ENCODE measurements at places on chromosomes 2 and 18. TPM values are rescaled to one million over a fixed set of nuclear protein-coding genes. Genes with fewer than 3 reads are reported as not detected.

The PRKAG3 gene
- total RNA-seq, result not detected

The BMP10 gene
- not detected for total RNA-seq

DNA sequence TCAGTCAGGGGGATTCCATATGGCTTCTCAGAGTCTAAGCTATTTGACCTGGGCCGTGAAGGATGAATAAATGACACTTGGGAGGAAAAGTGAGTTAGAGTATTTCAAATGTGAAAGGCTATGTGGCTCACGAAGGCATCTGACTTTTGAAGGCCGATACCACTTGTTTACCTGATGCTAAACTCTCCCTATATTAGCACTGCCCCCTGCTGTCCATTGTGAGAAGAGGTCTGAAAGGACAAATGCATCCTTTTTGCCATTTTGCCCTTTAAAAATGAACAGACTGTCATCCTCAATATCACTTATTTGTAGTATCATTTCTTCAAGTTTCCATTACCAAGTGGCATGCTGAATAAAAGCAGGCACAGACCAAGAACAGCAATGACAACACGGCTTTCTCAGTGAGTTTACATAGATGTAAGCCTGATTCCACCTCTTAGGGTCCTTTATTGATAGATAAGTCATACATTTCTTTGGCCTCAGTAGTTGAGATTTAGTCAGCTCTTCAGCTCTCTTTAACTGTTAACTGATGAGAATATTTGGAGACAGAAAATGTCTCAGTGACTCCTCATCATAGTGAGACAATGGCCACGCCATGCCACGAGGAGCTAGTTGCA lies 40.1 kb downstream of the DOCK10 start:
- peak; percentile 66 for DNase-seq

The PKDCC gene
- 0.79 TPM for total RNA-seq

The QPCT gene
- 7.6 TPM for total RNA-seq

- DNase-seq, result no peak
Observed at GRCh38 chr2:29558097-29558496, 363.3 kb downstream of the ALK start.

DNA sequence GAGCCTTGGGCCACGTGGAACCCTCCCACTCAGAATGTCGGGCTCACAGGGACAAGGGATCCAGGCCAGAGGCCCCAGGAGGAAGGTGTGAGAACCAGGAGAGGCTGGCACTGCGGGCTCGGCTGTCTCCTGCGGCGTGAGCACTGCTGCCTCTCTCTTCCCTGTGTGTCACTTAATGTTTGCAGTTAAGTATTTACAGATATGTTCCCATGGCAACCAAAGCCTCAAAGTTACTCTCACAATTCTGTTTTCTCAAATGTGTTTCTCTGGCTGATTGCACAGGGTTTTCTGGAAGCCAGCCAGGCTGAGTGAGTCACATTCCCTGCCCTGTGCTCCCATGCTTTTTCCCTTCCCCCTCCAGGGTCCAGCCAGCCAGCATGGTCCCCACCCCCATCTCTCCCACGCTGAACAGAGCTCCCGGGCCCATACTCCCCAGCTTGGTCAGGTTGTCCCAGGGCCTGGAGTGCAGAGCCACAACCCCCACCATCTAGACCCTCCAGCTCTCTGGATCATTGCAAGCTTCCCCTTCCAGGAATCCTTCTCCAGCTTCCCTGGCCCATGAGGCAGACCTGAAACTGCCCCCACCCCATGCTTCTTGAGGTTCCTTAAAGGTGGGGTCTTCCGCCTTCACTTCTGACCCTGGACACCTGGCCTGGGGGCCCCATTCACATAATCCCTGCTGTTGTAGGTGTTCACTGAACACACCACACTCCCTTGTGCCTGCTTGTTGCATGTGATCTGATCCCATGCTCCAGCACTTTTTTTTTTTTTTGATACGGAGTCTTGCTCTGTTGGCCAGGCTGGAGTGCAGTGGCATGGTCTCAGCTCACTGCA lies 265.9 kb downstream of the CELF4 start:
- peak; percentile 95 for DNase-seq

- DNase-seq, result no peak
Observed at GRCh38 chr2:219282375-219282774, 3.2 kb downstream of the DNAJB2 start.

DNA sequence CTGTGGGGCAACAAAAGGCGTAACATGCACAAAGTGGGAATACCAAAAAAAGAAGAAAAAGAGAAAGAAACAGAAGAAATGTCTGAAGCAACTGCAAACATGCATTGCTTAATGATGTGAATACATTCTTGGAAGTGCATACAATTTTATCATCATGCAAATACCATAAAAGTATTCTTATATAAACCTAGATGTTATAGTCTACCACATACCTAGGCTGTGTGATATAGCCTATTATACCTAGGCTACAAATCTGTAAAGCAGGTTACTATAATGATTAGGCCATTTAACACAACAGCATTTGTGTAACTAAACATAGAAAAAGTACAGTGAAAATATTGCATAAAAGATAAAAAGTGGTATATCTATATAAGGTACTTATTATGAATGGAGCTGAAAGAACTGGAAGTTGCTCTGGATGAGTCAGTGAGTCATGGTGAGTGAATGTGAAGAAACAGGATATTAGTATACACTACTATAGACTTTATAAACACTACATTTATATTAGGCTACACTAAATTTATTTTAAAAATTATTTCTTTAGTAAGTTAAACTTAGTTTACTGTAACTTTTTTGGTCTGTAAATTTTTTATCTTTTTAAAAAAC lies 319.4 kb upstream of the KCNH7 start:
- DNase-seq, result peak; percentile 82

The SAG gene
- not detected for total RNA-seq

The MOGAT1 gene
- total RNA-seq, result not detected

The CHRND gene
- not detected for total RNA-seq

The STK39 gene
- total RNA-seq, result 15.4 TPM

The AQP12A gene
- not detected for total RNA-seq

DNA sequence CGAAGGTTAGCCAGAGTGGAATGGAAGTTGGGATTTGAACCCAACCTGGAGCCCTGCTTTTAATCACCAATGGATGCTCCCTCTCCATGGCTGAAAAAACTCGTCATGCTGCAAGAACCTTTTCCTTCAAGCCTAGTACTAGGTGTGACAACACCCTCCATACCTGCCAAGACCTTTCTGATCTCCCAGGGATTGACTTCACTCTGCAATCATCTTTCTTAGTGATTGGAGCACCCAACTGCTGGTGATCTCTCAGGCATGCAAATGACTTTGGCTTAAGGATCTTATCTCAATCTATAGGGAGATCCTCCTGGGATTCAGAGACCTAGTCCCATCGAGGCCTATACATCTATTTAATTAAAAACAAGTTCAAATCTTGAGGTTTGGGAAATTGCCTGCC lies 23.5 kb upstream of the ITGB6 start:
- DNase-seq, result peak; percentile 61

The UGT1A4 gene
- 2.9 TPM for total RNA-seq

The TMEM178A gene
- total RNA-seq, result 0.51 TPM

GRCh38 chr18:8742387-8743361 lies 37.3 kb downstream of the MTCL1 start:
- no peak for DNase-seq

GRCh38 chr2:135657806-135658582 lies 83.7 kb upstream of the UBXN4 start:
- no peak for DNase-seq

The ERMN gene
- not detected for total RNA-seq

GRCh38 chr2:96987301-96987909 lies 1.0 kb upstream of the FAM178B start:
- DNase-seq, result no peak

The TAF1B gene
- 28.7 TPM for total RNA-seq

DNA sequence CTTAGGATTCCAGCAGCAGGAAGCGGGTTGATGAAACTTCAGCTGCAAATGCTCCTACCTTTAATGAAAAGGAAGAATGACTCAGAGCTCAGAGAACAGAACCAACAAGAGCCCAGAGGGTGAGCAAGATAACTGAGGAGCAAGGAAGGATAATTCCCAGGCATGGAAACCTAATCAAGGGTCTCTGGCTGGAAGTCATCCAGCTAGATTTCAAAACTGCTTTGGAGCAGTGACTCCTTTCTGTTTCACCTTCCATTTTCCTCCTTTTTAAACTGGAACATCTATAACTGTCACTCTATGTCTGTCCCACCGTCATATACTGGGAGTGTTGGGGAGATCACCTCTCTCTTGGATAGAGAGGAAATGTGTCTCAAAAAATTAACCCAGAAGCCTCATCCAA lies 148.4 kb upstream of the RAB6C start:
- no peak for DNase-seq

- no peak for DNase-seq
Observed at GRCh38 chr18:76643199-76643598, 148.2 kb upstream of the ZNF516 start.

- DNase-seq, result no peak
Observed at GRCh38 chr18:59730896-59731295, 33.7 kb upstream of the CCBE1 start.

The FEV gene
- total RNA-seq, result not detected

DNA sequence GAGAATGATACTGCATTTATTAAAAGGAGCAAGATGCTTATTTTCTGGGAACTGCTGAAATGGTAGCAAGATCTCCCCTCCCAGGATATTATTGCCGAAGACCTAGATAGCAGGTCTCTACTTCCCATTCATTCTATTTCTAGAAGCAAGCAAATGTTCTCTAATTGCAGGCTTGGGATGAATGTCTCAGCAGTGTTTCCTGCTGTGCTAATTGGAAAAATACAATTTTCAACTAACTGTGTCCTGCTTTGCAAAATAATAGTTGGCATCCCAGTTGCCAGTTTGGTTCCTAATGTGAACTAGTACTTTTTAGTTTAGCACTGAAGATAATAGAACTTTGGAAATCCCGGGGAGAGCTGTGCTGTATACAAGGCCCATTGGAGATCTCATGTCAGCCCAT lies 26.1 kb downstream of the SLC20A1 start:
- no peak for DNase-seq

The PARD6G gene
- total RNA-seq, result 12.4 TPM

DNA sequence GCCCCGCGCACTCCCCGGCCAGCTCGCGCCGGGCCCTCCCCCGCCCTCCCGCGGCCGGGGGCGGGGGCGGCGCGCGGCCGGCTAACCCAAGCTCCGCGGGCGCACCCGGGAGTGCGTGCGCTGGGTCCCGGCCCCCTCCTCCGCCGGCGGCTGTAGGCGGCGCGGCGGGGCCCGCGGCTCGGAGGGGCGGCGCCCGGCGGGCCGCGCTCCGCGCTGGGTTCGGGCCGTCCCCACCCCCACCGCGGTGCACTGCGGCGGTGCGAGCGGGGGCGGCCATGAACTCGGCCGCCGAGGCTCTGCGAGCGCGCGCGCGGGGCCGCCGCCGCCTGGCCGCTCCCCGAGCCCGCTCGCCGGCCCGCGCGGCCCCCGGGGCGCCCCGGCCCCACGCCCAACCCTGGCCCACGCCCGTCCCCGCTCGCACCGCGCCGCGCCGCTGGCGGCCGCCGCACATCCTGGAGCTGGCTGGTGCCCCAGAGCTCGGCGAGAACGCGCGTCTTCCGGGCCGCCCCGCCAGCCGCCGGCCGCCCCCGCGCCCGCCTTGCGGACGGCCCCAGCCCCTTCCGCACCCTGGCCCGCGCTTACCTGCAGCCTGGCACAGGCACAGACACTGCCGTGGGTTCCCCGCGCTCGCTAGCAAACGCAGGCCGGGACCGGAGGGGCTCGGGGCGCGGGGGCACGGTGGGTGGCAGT lies at the start of gene ZBTB14:
Gene ZBTB14 (minus strand): TSS at position 496 of the 690 bp plus-strand sequence. CDS start 2,480 bp downstream, outside the sequence.
- DNase-seq, result peak; percentile 22

GRCh38 chr2:30038419-30038818 lies 108.4 kb upstream of the YPEL5 start:
- peak; percentile 23 for DNase-seq

DNA sequence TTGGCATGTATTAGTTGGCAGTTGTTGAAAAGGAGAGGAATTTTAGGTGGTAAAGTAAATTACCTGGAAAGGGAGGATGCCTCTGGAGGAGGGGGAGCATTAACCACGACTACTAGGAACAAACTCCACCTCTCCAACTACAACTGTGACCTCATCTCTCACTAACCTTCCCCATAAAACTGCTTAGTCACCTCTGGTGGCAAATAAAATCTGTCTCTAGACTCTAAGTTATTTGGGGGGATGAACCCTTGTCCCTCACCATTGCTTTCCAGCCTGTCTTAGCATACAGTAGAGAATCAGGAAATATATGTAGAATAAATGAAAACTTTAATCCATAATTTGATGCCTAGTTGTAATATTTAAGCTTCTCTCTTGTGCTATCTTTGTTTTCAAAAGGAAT lies 27.6 kb upstream of the MYO1B start:
- peak; percentile 88 for DNase-seq

The RRM2 gene
- total RNA-seq, result 1.0 TPM

The UGT1A5 gene
- total RNA-seq, result 0.26 TPM

The GDF7 gene
- 0.13 TPM for total RNA-seq

GRCh38 chr2:64307421-64307820 lies 146.5 kb upstream of the LGALSL start:
- DNase-seq, result no peak

- no peak for DNase-seq
Observed at GRCh38 chr2:8684540-8684877, 2.7 kb downstream of the ID2 start.

DNA sequence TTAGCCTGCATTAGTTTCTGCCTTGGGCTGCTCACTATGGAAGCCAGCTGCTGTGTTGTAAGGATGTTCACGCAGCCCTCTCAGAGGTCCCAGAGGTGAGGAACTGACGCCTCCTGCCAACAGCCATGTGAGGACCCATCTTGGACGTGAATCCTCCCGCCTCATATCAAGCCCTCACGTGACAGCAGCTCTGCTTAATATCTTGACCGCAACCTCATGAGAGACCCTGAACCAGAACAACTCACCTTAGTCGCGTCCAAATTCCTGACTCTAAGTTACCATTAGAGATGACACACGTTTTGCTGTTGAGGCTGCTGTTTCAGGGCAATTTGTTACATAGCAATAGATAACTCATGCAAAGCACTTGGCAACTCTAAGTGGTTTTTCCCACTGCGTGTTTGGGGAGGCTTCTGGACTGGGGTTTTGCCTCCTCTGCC lies 97.7 kb downstream of the TMEM17 start:
- DNase-seq, result no peak

The ITSN2 gene
- total RNA-seq, result 32.4 TPM

The ARHGAP25 gene
- total RNA-seq, result 0.77 TPM

The C2orf80 gene
- not detected for total RNA-seq

DNA sequence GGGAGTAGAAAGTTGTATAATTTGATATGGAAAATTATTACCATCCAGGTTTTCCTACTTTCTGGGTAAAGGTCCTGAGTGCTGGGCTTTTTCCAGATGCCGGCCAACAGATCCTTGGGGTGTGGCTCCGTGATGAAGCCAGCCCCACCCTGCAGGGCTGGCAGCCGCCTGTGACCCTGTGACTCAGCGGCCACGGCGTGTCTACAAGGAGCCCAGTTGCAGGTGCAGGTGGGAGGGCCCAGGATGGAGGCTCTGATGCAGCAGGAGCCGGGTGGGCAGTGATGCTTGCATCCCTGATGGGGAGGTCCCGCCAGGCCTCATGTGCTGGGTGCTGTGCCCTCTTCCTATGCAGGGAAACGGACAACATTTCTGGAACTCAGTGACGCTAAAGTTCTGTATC lies 96.0 kb upstream of the ALKAL2 start:
- DNase-seq, result no peak

DNA sequence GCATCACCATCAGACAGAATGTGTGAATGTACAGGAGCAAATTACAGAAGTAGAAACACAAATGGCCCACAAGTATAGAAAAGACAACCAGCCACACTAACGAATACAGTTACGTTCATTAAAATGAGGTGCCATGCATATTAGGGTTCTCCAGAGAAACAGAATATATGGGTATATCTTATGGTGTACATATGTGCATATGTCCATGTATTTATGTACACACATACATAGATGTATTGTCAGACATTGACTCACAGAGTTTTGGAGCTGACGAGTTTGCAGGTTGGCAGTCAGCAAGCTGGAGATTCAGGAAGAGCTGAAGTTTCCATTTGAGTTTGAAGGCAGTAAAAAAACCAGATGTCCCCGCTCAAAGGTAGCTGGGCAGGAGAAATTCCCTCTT lies 33.0 kb downstream of the COPS9 start:
- no peak for DNase-seq

The TDRD15 gene
- not detected for total RNA-seq

Measured in bronchial epithelial cell (primary cell).